Activated CD8-positive, alpha-beta T cell treated with anti-CD3 and anti-CD28 coated beads for 36 hours (primary cell): ENCODE measurements at places on chromosomes 4 and X. TPM values are rescaled to one million over a fixed set of nuclear protein-coding genes. Genes with fewer than 3 reads are reported as not detected.

TRO gene
- 5.2 TPM for total RNA-seq

- H3K4me3 ChIP-seq: no peak overlapping the region
- H3K36me3 ChIP-seq: no peaks in the 10 kb centered on the region
- no peak overlapping the region for H3K27ac ChIP-seq
- DNase-seq: no peak
These were observed 3.5 kb upstream of the SYP start for GRCh38 chrX:49203536-49203935.

ZBED1 gene
- total RNA-seq: 28.7 TPM

DNA sequence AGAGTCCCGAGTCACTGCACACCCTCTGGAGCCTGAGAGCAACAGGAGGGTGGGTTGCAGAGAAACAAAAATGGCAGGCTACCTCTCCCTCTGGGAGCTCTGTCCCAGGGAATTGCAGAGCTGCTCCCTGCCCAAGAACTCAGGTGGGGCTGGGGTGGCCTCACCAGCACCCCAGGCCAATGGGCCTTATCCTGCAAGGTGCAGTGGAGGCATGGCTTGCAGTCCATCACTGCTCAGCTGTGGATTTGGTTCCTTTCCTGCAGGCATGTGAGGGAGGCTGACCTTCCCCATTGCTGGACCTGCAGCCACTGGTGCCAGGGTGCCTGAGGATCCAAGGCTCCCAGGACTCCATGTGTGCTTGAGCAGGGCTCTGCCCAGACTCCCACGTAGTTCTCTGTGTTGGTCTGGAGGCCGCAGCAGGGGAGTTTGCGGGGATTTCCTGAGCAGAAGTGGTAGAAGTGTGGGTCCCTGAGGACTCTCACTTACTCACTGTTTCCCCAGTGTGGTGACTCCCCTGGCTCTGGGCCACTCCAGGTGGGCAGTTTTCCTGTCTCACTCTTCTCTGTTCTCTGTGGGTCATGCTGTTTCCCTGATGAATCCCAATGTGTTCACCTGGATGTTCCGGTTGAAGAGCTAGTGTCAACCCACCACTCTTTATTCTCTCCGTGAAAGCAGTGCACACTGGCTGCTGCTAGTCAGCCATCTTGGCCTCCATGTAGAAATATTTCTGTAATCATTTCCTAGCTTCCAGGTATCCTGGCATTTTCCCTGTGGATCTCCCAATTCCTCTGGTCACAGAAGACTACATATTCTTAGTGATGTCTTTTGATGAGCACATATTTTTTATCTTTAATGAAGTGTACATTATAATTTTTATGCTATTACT is 82.3 kb downstream of the ARHGAP24 start:
- H3K27me3 ChIP-seq: no peaks in the 10 kb centered on the region
- peak; percentile 40 for DNase-seq
- no peak overlapping the region for H3K27ac ChIP-seq
- peaks cover 2% of the 10 kb centered on the region for H3K4me1 ChIP-seq
- no peaks in the 10 kb centered on the region for H3K36me3 ChIP-seq

STAP1 gene
- 3.0 TPM for total RNA-seq

DNA sequence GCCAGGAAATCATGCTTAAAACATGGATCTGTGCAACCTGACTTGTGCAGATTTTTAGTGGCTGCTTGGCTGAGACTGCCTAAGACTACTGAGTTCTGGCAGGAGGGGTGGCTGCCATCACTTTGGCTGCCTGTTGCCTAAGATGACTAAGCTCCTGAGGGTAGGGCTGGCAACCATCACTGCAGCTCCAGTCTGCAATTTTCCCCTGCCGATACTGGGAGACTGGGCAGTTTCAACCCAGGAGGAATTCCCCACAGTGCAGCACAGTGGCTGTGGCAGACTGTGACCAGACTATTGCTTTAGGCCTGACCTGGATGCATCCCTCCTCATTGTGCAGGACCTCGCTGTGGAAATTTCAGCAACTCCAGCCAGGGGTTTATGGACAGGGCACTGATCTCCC is 544.9 kb downstream of the ANKRD50 start:
- H3K27ac ChIP-seq: no peak overlapping the region
- H3K4me1 ChIP-seq: no peaks in the 10 kb centered on the region
- DNase-seq: no peak
- H3K36me3 ChIP-seq: no peaks in the 10 kb centered on the region
- H3K4me3 ChIP-seq: no peak overlapping the region

DNA sequence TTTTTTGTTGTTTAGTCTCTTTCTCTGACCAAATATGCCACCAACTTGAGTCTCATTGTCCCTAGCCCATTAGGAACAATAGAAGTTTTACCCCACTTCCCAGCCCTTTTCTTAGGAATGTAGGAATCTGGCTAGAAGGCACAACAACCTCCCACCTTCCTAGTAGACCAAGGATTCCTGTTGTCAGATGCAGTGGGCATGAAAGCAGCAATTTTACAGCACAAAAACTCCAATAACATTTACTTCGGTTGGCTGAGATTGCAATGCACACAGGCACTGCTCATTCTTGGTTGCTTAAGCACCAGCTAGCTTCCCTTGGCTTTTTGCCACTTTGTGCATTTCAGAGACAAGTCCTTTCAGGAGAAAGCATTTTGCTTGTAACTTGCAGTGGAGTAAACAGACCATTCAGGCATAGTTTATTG is 312.8 kb downstream of the TENM3 start:
- no peaks in the 10 kb centered on the region for H3K4me1 ChIP-seq
- DNase-seq: no peak
- H3K27ac ChIP-seq: no peak overlapping the region
- no peak overlapping the region for H3K4me3 ChIP-seq

- no peak for DNase-seq
- H3K27me3 ChIP-seq: no peaks in the 10 kb centered on the region
- no peaks in the 10 kb centered on the region for H3K4me1 ChIP-seq
- no peak overlapping the region for H3K4me3 ChIP-seq
- H3K27ac ChIP-seq: no peak overlapping the region
- H3K36me3 ChIP-seq: no peaks in the 10 kb centered on the region
These were observed 261.4 kb downstream of the DHX15 start for GRCh38 chr4:24322995-24323394.

DNA sequence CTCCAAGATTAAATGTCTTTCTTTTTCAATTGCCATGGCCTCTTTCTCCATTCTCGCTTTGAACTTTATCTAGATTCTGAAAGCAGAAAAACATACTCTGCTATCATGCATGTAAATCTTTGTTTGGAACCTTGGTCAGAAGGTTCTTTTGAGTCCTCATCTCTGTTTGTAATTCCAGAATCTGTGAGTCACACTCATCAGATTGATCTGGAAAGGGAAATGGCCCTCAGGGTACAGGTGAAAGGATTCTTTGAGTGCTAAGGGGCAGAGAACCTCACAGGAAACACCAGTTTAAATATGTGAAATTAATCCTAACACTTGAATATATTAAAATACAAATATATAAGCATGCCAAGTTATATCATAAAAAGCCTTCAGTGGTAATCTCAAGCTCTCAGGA is 211.0 kb upstream of the ADGRL3 start:
- no peaks in the 10 kb centered on the region for H3K36me3 ChIP-seq
- no peak overlapping the region for H3K27ac ChIP-seq
- DNase-seq: no peak

GRCh38 chr4:8205241-8205707 is 6.2 kb downstream of the SH3TC1 start:
- peaks cover 41% of the 10 kb centered on the region for H3K4me1 ChIP-seq
- no peaks in the 10 kb centered on the region for H3K36me3 ChIP-seq
- no peak overlapping the region for H3K4me3 ChIP-seq
- no peaks in the 10 kb centered on the region for H3K27me3 ChIP-seq
- no peak for DNase-seq
- no peak overlapping the region for H3K27ac ChIP-seq

- DNase-seq: no peak
- H3K36me3 ChIP-seq: no peaks in the 10 kb centered on the region
- H3K4me1 ChIP-seq: no peaks in the 10 kb centered on the region
- no peak overlapping the region for H3K4me3 ChIP-seq
- no peak overlapping the region for H3K27ac ChIP-seq
These were observed 12.7 kb upstream of the AADAT start for GRCh38 chr4:170102426-170102825.

DNA sequence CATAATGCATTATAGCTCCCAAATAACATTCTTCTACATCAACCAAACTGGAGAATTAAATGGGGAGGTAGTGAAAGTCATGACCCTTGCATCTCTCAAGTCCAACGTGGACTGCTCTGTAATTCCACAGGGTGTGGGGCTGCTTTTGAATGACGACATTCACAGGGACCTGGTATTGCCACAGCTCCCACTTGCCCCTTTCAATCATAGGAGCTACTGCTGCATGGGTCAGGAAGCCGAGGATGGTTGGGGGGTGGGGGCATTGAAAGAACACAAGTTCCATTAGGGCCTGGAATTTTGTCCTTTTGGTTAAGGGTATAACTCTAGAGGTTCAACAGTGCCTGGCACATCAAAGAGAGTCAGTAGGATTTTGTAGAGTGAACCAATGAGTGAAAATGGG is 7.4 kb upstream of the CT55 start:
- no peak overlapping the region for H3K4me3 ChIP-seq
- DNase-seq: no peak
- H3K4me1 ChIP-seq: no peaks in the 10 kb centered on the region

DNA sequence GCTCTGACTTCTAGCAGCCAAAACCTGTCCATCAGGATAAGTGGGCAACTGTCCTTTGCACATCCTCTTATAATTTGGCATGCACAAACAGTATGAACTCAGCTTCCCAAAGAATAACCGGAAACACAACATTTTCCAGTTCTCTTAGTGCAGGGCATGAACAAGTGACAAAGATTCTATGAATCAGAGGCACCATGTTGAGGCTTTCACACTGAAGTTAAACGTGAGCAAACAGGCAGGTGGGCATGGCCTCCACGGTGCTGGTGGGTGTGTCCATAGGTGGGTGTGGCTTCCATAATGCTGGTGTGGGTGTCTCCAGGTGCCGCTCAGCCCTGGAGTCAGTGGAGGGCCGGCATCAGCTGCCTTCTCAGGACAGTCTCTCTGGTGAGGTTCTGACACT is 196.5 kb downstream of the SMIM20 start:
- no peak for DNase-seq
- no peak overlapping the region for H3K27ac ChIP-seq
- no peak overlapping the region for H3K4me3 ChIP-seq
- peaks cover 33% of the 10 kb centered on the region for H3K27me3 ChIP-seq
